B cell (primary cell): ENCODE measurements at places on chromosomes 3 and 15. TPM values are rescaled to one million over a fixed set of nuclear protein-coding genes. Genes with fewer than 3 reads are reported as not detected.

GRCh38 chr3:108342837-108343486, 46.6 kb downstream of the HHLA2 start:
- DNase-seq = no peak

Gene LCTL
- total RNA-seq = not detected in 2 replicates

DNA sequence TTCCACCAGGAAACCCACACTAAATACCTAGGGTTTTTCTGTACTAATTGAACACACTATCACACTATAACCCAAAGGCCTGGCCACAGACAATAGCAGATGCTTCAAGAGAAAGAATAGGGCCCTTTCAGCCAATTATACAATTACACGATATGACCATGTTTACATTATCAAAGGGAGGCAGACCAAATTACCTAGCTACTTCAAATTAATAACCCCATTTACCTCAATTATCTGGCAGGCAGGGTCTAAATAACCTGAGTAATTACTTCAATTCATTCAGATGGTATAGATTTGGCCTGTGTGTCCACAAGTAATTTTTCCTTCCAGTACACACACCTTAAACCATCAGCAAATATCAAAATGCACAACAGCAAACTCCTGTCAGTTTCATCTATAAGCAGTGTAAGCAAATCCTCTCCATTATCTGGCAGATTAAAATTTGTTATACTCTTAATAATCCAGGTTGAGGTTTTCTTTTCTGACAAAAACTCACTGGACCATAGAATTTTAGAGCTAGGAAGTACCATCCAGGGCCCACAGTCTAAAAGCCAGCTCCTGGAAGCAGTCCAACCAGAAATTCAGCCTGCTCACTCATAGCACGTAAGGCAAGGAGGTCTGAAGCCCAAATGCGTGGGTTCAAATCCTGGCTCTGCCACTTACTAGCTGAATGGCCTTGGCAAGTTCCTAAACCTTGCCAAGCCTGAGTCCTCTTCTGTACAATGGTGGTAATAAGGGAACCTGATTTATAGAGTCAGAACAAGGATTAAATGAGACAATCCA, 51.8 kb downstream of the RFTN1 start:
- DNase-seq = no peak

DNA sequence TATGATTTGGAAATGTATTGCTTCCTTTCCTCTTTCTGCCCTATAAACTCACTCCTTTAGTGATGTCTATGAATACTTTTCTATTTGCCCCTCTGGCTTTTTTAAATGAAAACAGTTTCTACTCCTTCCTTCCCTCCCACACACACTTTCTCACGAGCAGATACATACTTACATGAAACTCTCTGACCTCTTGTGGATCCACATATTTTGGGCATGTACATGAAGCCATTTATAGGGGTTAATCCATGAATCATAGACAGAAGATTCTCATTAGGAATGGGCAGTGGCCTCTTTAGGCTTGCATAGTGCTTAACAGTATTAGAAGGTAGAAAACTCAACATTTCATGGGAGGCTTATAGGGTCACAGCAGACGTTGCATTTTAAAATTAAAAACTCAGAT, 24.8 kb downstream of the ANAPC13 start:
- DNase-seq = no peak

GRCh38 chr3:47323431-47324277, 40.9 kb downstream of the KLHL18 start:
- no peak for DNase-seq

GRCh38 chr3:10950476-10951294, 41.9 kb upstream of the SLC6A1 start:
- DNase-seq = no peak

- DNase-seq = no peak
Observed at GRCh38 chr3:58337190-58337589, 4.5 kb downstream of the PXK start.

Gene CPA3
- not detected in 2 replicates for total RNA-seq

DNA sequence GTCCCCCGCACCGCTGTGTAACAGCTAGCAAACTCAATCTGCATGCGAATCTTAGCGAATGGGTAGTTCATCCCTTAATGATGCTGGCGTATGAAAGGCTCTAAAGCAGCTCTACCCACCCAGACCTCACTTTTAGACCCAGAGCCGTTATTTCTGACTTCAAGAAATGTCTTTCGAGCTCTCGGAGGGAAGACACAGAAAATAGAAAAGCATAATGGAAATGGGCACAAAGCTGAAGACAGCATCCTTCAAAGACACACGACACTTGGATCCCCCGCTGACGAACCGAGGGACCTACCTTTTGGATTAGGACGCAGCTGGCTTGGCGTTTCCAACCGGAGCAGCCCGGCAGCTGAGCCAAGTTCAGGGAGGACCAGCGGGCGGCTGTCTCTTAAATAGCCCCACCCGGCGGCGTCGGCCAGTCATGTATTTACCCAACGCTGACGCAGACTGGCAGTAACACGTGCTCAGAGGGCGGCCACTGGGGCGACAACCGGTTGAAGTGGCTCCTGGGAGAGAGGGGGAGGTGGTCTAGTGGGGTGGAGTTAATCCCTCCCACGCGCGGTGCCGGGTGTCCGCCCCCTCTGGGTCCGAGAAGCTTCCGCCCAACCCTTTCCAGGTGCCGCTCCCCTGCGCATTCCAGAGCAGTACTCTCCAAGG, 1.5 kb downstream of the CCK start:
- DNase-seq = peak; percentile 24
